ENCODE measurements at places on chromosomes 6 and 20. TPM values are rescaled to one million over a fixed set of nuclear protein-coding genes. Genes with fewer than 3 reads are reported as not detected.

DNA sequence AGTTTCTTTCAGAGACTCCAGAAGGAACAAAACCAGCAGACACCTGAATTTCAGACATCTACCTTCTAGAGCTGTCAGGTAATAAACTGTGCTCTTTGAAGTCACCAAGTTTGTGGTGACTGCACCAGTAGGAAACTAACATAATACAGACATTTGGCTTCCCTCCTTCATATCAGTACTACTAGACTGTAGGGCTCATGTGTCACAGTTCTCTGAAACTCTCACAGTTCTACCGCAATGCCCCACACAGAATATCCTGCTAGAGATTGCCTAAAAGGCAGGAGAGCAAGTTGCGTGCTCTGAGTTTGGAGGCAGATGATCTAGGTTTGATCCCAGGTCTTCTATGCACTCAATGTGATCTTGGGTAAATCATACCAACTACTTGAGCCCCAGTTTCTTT is 205.0 kb upstream of the LRFN2 start:
- DNase-seq, result no peak
- no peak overlapping the region for H3K27ac ChIP-seq
- no peaks in the 10 kb centered on the region for H3K36me3 ChIP-seq
- no peaks in the 10 kb centered on the region for H3K27me3 ChIP-seq
- no peak overlapping the region for H3K4me3 ChIP-seq
- no peaks in the 10 kb centered on the region for H3K4me1 ChIP-seq

The RSPO4 gene
- total RNA-seq, result 0.08 TPM

GRCh38 chr6:102549221-102549874 is 1155.8 kb downstream of the GRIK2 start:
- no peak overlapping the region for H3K27ac ChIP-seq
- no peaks in the 10 kb centered on the region for H3K27me3 ChIP-seq
- no peak overlapping the region for H3K4me3 ChIP-seq

The WRNIP1 gene
- 47.6 TPM for total RNA-seq

DNA sequence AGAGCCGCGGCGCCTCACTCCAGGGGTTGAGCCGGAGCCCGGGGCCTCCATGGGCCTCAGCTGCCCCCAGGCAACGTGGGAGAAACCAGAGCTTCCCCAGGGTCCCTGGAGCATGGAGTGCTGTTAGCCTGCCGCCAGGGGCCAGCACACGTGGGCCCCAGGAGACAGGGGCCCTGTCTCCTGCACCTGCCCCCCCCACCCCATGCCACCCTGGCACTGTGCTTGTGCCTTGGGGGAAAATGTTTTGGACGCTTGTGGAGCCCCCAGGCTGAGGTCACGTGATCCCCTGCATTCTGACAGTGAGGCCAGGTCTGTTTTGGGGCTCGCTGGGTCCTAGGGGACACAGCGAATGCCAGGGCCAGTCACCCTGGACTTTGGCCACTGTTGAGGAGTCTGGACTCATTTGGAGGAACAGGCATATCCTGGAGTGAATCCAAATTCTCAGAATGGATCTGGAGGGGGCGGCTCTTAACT is 30.2 kb upstream of the MPC1 start:
- no peak for DNase-seq
- H3K27me3 ChIP-seq, result no peaks in the 10 kb centered on the region
- H3K36me3 ChIP-seq, result no peaks in the 10 kb centered on the region
- no peaks in the 10 kb centered on the region for H3K4me1 ChIP-seq
